ENCODE measurements at places on chromosomes 2 and 18. TPM values are rescaled to one million over a fixed set of nuclear protein-coding genes. Genes with fewer than 3 reads are reported as not detected.

GRCh38 chr2:158953454-158953853, 15.0 kb upstream of the TANC1 start:
- H3K4me1 ChIP-seq: no peaks in the 10 kb centered on the region
- peaks cover 5% of the 10 kb centered on the region for H3K27me3 ChIP-seq
- no peak for DNase-seq
- H3K27ac ChIP-seq: no peak overlapping the region
- H3K4me3 ChIP-seq: no peak overlapping the region

The CROCC2 gene
- not detected for polyA plus RNA-seq

DNA sequence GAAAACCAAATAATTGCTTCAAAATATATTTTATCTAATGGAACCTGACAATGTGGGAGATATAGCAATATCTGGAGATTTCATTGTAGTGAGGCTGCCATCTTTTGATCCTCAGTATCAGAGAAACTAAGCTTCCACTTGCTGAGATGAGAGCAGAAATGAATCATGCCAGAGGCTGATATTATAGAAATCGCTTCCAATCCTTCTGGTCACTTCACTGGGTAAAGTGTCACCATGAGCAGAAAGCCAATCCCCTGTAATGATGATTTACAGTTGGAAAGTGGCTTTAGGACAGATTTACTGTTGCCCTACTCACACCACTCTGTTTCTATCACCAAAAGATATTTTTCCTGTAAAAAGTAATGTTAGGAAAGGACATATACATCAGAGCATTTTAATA, 365.0 kb upstream of the VRK2 start:
- no peak overlapping the region for H3K4me3 ChIP-seq
- H3K36me3 ChIP-seq: peaks cover 3% of the 10 kb centered on the region
- H3K27me3 ChIP-seq: no peaks in the 10 kb centered on the region

The SERPINB8 gene
- polyA plus RNA-seq: 10.3 TPM

- no peaks in the 10 kb centered on the region for H3K36me3 ChIP-seq
- H3K27ac ChIP-seq: peak overlapping the region; percentile 87
- peak overlapping the region; percentile 39 for H3K4me3 ChIP-seq
Observed at GRCh38 chr18:21602299-21602587, 1.7 kb upstream of the ESCO1 start.

GRCh38 chr2:52724585-52724984, 1043.0 kb upstream of the CHAC2 start:
- no peak overlapping the region for H3K27ac ChIP-seq
- H3K36me3 ChIP-seq: no peaks in the 10 kb centered on the region
- no peak for DNase-seq
- H3K27me3 ChIP-seq: no peaks in the 10 kb centered on the region
- no peaks in the 10 kb centered on the region for H3K4me1 ChIP-seq
- no peak overlapping the region for H3K4me3 ChIP-seq

The MFSD2B gene
- polyA plus RNA-seq: 0.42 TPM

- no peak overlapping the region for H3K27ac ChIP-seq
- no peaks in the 10 kb centered on the region for H3K36me3 ChIP-seq
- H3K4me3 ChIP-seq: no peak overlapping the region
- no peak for DNase-seq
- no peaks in the 10 kb centered on the region for H3K4me1 ChIP-seq
Observed at GRCh38 chr2:120740765-120741524, 5.3 kb downstream of the GLI2 start.

The ANKRD62 gene
- polyA plus RNA-seq: not detected

The TACR1 gene
- polyA plus RNA-seq: 0.16 TPM

- H3K4me1 ChIP-seq: no peaks in the 10 kb centered on the region
- no peak for DNase-seq
- no peaks in the 10 kb centered on the region for H3K36me3 ChIP-seq
- H3K27ac ChIP-seq: no peak overlapping the region
- H3K4me3 ChIP-seq: no peak overlapping the region
Observed at GRCh38 chr18:74870950-74871349, 273.3 kb downstream of the ZNF407 start.

The NOSTRIN gene
- polyA plus RNA-seq: not detected

The SNED1 gene
- not detected for polyA plus RNA-seq

- H3K27ac ChIP-seq: peak overlapping the region; percentile 91
- peaks cover 67% of the 10 kb centered on the region for H3K4me1 ChIP-seq
- DNase-seq: peak; percentile 54
- peak overlapping the region; percentile 84 for H3K4me3 ChIP-seq
Observed at GRCh38 chr18:45774065-45774521, 50.1 kb downstream of the SLC14A1 start.

The SLC5A7 gene
- not detected for polyA plus RNA-seq

The FAM161A gene
- 3.0 TPM for polyA plus RNA-seq

The LOXHD1 gene
- polyA plus RNA-seq: not detected

DNA sequence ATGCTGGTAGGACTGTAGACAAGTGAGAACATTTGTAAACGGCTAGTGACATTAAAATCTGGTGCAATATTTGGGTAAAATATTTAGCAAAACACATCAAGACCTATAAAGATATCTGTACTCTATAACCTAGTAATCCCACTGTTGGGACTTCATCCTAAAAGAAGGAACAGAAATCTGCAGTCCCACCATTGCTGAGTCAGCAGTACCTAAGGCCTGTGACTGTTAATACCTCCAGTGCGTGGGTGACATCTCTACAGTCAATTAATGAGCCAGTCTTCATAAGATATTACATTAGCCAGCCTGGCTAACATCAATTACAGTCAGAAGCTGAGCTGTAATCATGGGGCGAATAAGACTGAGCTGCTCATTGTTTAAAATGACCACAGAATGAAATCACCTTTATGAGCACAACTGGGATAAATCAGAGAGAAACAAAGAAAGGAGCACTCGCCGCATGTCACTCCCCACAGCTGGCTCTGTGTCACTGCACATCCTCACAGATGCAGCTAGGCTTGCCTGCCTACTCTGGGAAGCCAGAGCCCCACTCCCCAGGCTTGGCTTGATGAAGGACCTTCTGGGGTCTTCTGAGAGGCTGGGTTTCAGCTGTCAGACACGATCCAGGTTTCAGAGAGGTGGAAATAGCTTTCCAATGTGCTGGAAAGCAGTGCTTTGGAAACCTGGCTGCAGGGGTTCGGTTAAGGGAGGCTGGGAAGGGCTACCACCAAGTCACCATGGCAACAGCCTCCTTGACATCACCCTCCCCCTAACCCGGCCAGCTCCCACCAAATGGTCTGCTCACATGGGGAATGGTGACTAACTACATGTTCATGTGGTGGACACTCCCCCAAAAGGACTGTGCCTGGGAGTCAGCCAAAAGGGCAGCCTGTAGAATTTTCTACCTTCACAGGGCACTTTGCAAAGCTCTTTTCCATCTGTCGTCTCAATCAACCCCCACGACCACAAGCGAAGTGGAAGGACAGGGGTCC, 145.0 kb downstream of the ZBTB7C start:
- H3K4me1 ChIP-seq: no peaks in the 10 kb centered on the region
- no peak overlapping the region for H3K27ac ChIP-seq
- no peak for DNase-seq
- H3K27me3 ChIP-seq: peaks cover 6% of the 10 kb centered on the region
- H3K4me3 ChIP-seq: no peak overlapping the region

The TUBA4B gene
- not detected for polyA plus RNA-seq

DNA sequence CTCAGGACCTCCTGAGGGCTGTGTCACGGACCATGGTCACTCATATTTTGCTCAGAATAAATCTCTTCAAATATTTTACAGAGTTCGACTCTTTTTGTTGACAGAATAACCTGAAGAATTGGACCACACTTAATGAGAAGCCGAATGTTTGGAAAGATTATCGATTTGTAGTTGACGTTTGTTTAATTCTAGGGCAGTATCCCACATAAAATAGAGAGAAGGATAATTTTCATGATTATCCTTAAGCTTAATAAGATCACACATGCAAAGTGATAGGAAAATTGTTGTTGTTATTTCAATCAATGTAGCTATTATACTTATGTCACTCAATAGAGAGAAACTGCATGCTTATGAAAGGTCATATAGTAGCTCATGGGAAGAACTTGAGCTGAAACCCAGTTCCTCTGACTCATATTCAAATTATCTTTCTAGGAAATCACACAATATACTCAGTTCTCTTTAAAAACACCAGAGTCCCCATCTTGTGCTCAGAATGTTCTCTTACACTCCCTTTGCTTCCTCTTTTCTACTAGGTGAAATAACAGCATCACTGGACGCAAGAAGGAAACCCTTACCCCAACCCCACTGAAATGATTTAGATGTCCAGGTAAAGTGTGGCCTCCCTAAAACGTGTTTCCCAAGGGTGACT, 982.1 kb downstream of the TSN start:
- peak overlapping the region; percentile 52 for H3K27ac ChIP-seq
- H3K4me1 ChIP-seq: no peaks in the 10 kb centered on the region
- H3K27me3 ChIP-seq: peaks cover 1% of the 10 kb centered on the region
- H3K36me3 ChIP-seq: peaks cover 3% of the 10 kb centered on the region

The SLC14A1 gene
- polyA plus RNA-seq: 12.4 TPM

DNA sequence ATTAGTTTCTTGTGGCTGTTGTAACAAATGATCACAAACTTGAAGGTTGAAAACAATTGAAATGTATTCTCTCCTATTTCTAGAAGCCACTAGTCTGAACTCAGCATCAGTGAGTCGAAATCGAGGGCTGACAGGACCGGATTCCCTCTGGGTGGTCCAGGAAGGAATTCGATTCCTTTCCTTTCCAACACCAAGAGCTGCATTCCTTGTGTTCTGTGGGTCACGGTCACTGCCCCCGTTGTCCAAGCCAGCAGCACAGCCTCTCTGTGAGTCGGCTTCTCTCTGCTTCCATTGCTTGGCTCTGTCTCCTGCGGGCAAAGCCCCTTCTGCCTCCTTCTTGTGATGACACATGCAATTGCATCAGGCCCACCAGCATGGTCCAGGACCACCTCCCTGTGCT, 67.3 kb downstream of the SMIM21 start:
- H3K36me3 ChIP-seq: no peaks in the 10 kb centered on the region
- H3K4me3 ChIP-seq: no peak overlapping the region
- no peaks in the 10 kb centered on the region for H3K27me3 ChIP-seq
- no peak overlapping the region for H3K27ac ChIP-seq

The CIDEA gene
- polyA plus RNA-seq: not detected

GRCh38 chr18:49933530-49934128, 120.3 kb upstream of the ACAA2 start:
- H3K4me1 ChIP-seq: no peaks in the 10 kb centered on the region
- DNase-seq: no peak
- H3K27me3 ChIP-seq: peaks cover 4% of the 10 kb centered on the region

The SULT1C4 gene
- polyA plus RNA-seq: not detected

DNA sequence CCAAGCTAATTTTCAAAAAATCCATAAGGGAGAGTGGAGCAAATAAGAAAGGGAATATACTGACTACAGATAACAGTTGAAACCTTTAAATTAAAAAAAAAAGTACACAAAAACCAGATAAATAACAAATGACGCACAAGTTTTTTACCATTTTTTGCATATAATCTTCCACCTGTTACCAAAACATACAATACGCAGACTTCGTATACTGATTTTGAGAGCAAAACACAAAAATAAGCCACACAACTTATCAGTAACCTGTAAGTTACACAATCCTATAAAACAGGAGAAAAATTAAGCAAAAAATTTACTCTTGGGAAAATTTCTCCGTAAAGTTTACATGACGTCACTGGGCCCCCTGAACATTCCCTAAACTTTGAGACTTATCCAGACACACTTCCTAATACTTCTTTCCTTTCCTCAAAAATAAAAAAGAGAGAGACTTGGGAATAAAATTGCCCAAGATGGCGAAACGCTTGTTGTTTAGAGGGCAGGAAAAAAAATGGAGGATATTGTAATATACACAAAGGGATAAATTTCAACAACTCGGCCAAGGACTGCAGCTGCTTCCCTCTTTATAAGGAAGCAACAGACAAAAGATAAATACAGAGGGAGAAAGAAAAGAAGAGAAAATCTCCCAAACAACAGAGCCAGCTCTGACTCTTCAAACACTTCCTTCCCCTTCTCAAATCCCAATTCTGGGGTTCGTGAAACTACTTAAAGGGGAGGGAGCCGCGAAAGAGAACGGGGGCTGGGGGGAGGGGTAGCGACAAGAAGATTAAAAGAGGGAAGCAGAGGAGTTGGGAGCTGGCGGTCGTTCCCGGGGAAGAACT, 1.6 kb downstream of the BAZ2B start:
- H3K27me3 ChIP-seq: peaks cover 26% of the 10 kb centered on the region
- H3K36me3 ChIP-seq: peaks cover 4% of the 10 kb centered on the region
- peak overlapping the region; percentile 88 for H3K4me3 ChIP-seq
- H3K4me1 ChIP-seq: peaks cover 20% of the 10 kb centered on the region
- H3K27ac ChIP-seq: peak overlapping the region; percentile 26
- peak; percentile 3 for DNase-seq

The RNU2-63P gene
- 6.2 TPM for polyA plus RNA-seq

- no peak overlapping the region for H3K4me3 ChIP-seq
- no peak overlapping the region for H3K27ac ChIP-seq
- no peaks in the 10 kb centered on the region for H3K36me3 ChIP-seq
- no peaks in the 10 kb centered on the region for H3K27me3 ChIP-seq
Observed at GRCh38 chr2:120917886-120918285, 182.2 kb downstream of the GLI2 start.

- H3K36me3 ChIP-seq: peaks cover 8% of the 10 kb centered on the region
- H3K27ac ChIP-seq: no peak overlapping the region
- DNase-seq: no peak
- peaks cover 8% of the 10 kb centered on the region for H3K27me3 ChIP-seq
Observed at GRCh38 chr2:223937535-223937934, 7.6 kb downstream of the WDFY1 start.

- H3K4me3 ChIP-seq: no peak overlapping the region
- H3K36me3 ChIP-seq: no peaks in the 10 kb centered on the region
- no peak overlapping the region for H3K27ac ChIP-seq
- H3K4me1 ChIP-seq: no peaks in the 10 kb centered on the region
- H3K27me3 ChIP-seq: peaks cover 1% of the 10 kb centered on the region
Observed at GRCh38 chr2:225402210-225402776, 2.8 kb downstream of the NYAP2 start.

GRCh38 chr2:174561972-174562370, 35.6 kb downstream of the WIPF1 start:
- peaks cover 29% of the 10 kb centered on the region for H3K36me3 ChIP-seq
- no peak for DNase-seq

The MC5R gene
- polyA plus RNA-seq: not detected

DNA sequence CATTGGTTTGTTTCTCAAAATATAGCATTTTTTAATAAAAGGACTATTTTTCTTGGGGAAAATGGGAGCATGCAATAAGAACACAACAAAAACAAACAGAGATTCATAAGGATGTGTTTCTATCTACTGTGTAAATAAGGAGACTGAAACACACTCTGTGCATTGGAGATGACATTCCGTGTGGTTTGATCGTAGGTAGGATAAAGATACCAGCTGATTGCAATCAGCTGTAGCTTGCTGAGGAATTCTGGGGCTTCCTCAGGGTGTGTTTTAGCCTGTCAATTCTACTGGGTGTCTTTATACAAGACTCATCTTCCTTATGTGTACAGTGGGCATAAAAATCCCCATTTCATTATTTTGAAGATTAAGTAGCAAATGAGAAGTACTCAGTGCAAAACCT, 591.6 kb downstream of the DSC3 start:
- H3K36me3 ChIP-seq: no peaks in the 10 kb centered on the region
- H3K27me3 ChIP-seq: no peaks in the 10 kb centered on the region
- H3K4me3 ChIP-seq: no peak overlapping the region
- no peak for DNase-seq

All from immature natural killer cell (primary cell).